A172 (cell line): ENCODE measurements at places on chromosomes 5 and 9.

GRCh38 chr9:35716230-35716629 lies 15.8 kb downstream of the TLN1 start:
- no peak for DNase-seq

DNA sequence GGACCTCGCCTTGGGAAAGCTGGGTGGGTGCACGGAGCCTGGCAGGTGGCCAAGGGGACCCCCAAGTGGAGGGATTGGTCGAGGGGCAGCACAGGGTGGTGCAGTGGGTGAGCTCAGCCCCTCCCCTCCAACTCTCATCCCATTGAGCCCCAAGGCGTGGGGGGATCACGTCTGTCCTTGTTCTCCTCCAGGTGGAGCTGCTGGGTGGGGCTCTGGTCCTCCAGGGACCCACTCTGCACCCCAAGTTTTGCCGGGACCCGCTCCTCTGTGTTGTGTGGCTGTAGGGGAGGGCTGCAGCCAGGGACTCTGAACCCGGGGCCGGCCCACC lies 3.6 kb upstream of the FUT7 start:
- DNase-seq = no peak

- DNase-seq = peak; percentile 15
These were observed 2.6 kb upstream of the RFX3 start for GRCh38 chr9:3528451-3528850.

DNA sequence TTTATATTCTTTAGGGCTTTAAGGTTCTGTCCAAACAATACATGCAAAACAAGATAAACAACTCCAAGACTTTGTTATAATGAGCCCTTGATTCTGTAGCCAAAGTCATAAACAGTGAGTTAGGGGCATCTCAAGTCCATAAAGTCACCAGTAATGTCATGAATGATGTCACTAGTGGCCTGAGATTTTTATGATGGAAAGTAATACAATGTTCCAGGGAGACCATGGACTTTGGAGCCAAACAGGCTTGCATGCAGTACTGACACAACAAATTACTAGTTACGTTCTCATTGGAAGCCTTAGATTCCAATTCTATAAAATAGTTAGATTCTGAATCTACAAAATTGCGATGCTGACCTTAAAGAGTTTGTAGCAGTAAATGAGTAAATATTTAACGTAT lies 280.0 kb downstream of the HINT1 start:
- no peak for DNase-seq

DNA sequence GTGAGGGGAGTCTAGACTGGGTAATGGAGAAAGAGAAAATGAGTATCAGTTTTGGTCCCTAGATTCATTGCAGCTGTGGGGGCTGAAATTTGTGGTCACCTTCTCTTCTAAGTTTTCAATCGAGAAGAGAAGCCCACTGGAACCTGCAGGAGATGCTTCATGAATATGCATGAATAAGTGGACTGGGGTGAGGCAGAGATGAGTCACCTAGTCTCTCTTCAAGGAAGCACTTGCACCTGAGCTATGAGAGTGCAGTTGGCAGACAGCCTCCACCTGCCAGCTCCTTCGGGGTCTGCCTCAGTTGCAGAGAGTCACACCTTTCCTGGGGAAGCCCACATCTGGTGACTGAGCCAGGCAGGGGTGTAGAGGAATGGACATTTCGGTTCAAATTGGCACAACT lies 69.1 kb downstream of the ZNF366 start:
- DNase-seq = peak; percentile 15

DNA sequence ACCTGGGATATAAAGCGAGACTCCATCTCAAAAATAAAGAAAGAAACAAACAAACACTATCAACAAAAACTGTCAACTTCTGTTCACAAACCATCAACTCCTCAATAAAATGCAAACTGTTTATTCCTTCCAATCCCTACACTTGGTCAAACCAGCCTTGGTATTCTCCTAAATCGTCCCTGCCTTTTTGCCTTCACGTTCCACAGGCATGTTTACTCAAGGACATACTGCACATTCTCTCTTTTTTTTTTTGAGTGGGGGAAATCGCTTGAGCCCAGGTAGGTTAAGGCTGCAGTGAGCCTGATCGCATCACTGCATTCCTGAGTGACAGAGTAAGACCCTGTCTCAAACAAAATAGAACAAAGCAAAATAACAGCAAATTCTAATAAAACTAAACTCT lies 13.0 kb downstream of the UBAP2 start:
- no peak for DNase-seq

DNA sequence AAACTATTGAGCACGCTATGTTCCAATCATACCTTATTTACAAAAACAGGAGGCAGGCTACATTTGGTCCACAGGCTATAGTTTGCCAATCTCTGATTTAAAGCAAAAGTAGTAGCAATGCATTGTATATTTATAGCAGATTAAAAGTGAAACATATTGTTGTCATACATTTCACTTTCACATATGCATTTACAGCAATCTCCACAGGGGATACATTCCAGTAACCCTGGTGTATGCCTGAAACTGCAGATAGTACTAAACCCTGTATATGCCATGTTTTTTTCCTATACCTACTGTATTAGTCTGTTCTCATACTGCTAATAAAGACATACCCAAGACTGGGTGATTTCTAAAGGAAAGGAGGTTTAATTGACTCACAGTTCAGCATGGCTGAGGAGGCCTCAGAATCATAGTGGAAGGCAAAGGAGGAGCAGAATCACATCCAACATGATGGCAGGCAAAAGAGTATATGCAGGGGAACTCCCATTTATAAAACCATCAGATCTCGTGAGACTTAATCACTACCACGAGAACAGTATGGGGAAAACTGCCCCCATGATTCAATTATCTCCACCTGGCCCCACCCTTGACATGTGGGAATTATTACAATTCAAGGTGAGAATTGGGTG lies 5.9 kb upstream of the CSF1R start:
- no peak for DNase-seq
